ENCODE measurements at places on chromosomes 4 and X.

DNA sequence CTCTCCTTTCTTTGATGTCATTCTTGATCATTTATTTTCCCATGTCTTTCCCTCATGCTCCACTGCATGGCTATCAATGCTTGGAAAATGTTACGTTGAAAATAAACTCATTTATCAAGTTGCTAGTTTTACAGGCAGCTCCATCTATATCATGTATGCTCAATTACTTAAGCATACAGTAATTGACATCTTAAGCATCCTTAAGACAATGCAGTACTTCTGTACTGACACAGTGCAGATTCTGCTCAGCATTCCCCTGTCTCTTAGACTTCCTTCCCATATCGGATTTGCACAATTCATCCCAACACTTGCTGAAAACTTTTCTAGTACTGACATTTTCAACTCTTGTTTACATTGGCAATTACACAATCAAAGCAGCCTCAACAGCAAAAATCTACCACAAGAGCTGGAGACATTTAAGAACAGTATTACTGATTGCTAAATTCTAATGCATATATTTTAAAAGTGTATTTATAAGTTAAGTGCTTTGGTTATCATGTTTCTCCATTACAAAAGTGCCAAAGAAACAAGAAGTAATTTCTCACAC lies 165.6 kb downstream of the ATP10D start:
- DNase-seq, result no peak

- DNase-seq, result no peak
These were observed 556.6 kb downstream of the NLGN4X start for GRCh38 chrX:5672099-5672498.

DNA sequence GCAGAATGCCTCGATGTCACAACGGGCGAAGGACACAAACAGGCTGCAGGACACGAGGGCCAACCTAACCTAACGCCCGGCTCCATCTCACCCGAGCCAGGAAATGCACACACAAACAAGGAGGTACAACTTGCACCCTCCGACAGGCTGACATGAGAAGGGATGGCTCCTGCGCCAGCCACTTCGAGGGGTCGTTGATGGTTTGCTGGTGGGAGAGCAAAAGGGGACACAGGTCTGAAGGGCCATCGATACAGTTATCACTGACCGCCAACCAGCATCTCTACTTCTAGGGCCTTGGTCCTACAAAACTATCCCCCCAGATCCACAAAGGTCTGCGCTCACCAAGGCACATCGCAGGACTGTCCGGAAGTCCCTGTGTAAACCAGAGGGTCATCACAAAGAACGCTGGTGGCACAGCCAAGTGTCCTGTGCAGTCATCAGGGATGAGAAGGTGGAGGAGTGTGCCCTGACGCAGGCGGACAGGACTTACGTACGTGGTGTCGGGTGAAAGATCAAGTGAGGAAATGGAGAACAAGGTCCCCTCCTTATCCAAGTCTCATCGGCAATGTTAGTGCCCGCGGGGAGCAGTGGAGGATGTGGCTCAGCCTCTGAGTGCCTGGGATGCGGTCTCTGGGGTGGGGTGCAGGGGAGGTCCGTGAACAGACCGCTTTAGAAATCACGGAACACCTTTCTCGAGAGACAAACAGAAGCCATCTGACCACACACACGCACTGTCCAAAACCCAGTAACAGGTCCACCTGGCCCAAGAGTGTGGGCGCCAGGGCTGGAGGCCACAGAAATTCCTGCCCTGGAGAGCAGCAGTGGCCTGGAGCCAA lies 7.0 kb downstream of the MXD4 start:
- no peak for DNase-seq

GRCh38 chrX:92230628-92231027 lies 451.5 kb downstream of the PCDH11X start:
- DNase-seq, result no peak

DNA sequence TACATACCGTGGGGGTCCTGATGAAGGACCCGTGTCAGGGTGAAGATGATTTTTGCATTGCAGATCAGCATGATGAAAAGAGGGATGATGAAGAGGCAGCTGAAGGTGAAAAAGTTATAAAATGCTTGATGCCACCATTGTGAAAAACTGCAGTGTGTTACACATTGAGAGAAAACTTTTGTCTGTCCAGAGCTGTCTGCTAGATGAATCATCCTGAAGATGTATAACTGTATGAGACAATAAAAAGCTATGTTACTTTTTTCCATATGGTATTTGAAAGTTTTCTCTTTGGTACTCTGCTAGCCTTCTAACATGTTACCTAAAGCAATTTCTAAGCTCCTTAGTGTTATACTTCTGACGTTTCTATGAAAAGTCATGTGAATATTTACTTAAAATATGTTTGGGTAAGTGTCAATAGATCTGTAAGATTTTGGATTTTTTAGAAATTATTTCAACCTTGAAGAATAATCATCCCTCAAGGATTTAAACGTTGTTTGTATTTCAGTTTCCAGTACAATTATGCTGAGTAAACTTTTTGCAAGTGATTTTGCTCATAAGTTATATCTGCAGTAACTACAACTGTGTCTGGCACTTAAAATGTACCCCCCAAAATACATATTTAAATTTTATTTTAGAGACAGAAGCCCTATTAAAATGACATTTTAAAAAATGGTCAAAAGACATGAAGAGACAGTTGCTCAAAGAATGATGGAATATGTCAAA lies 9.5 kb downstream of the GNRHR start:
- DNase-seq, result no peak

GRCh38 chrX:10444204-10444603 lies 176.2 kb downstream of the MID1 start:
- no peak for DNase-seq

DNA sequence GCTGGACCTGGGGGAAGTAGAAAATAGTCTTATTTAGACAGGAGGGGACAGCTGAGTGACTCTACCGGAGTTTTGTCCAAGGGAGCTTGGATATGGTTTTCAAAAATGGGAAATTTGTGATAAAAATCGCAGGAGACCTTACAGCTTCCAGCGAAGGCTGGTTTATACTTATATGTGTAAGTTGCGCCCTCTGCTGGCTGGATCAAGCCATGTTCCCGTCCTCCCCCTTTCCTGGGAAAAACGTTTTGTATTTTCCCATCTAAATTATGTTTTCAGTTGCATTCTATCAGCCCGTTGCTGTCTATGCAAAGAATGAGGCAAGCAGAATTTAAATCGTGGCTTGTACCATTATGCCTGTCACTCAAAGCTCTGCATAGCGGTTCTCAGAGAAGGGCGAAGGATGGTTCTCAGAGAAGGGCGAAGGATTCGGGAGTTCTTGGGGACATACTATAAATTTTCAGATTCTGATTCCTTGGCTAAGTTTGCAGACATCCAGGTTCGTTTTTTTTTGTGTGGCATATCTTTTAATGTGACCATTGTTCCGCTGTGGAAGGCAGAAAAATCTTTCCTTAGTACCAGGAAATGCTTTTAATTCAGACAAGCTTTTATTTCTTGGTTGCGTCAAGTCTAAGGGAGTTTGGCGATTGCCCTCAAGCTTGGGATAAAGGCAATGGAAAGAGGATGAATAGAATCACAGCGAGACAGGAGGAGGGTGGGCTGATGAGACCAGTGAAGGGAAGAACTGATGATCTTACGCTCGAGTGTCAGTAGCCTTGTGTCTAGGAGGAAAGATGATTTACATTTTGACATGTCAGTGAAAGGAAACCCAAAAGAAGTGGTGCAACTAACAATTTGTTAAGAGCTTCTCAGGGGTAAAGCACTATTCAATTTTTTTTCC lies 128.5 kb upstream of the ARX start:
- peak; percentile 44 for DNase-seq

- DNase-seq, result no peak
These were observed 2.2 kb downstream of the FBXO8 start for GRCh38 chr4:174281182-174281737.

DNA sequence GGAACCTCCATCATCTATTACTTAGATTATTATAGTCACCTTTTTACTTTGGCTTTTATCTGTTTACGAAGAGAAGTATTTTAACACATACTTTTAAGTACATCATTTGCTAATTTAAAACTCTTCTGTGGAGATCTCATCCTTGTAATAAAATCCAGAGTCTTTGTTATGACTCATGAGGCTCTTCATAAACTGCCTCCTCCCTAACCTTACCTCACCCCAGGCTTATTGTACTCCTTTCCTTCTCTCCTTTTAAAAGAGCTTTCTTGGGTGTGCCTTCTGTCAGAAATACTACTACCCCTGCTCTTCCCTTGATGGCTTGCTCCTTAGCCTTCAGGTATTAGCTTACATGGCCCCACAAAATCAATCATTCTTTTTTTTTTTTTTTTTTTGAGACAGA lies 6.6 kb downstream of the ARL9 start:
- peak; percentile 52 for DNase-seq

GRCh38 chr4:73704314-73705055 lies 35.9 kb upstream of the CXCL8 start:
- DNase-seq, result peak; percentile 74

DNA sequence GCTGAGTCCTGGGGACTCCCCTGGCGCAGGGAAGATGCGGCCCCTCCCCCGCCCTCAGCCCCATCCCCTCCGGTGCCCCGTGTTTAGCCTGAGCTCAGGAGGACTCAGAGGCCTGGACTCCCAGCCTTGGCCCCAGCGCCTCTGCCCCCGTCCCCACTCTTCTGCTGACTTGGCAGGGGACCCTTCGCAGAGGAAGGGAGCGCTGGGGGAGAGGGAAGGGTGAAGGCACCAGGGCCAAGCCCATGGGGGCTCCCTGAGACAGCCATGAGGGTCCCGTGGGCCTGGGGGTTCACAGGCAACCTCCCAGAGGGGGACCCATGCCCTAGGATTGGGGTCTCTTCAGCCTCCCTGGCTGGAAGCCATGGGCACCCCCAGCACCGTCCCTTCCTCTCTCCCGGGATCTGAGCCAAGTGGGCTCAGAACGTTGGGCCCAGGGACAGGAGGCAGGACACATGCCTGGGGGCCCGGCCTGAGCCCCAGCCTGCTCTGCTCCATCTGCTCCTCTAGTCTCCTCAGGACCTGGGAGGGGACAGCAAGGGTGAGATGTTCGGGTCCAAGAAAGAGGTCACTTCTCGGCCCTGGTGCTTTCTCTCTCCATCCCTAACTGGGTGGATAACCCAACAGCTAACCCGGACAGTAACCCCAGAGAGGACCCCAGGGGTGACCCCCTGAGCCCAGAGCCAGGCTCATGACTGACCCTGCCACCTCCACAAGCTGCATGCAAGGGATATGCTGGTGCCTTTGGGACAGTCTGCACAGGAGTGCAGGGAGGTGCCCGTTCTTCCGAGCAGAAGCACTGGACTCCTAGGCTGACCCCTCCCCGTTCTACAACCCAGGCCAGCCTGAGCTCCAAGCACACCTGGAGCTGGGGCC lies 1.5 kb upstream of the CPLX1 start:
- DNase-seq, result no peak

- DNase-seq, result no peak
These were observed 5.1 kb downstream of the TIMP1 start for GRCh38 chrX:47587091-47587891.

- no peak for DNase-seq
These were observed 31.5 kb downstream of the IRS4 start for GRCh38 chrX:108704839-108705238.

DNA sequence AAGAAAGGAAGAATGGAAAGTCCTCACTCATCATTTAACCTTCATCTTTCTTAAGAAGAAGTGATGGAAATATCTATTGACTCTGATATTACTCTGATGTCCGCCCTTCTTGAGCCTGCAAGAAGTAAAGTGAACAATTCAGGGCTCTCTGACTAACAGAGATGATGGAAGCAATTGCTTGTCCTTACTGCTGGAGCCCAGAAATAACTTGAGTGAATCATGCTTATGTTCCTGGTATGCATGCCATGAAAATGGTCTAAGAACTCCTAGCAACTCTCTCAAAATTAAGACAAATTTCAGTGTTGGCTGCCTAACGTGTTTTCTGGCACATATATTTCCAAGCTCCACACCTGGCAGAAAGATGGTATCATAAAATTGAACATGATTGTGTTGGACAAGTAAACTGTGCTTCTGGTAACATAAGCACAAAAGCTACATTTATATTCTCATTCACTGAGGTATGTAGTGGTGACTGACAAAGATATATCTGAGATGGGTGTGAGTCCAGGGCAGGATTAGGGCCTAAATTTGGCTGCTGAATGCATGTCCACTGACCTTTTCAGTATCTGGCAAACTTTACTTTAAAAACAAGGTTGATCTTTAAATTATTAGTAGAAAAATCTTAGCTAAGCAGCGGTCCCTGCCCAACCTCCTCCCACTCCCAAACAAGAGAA lies 109.2 kb upstream of the OTUD4 start:
- DNase-seq, result peak; percentile 64

DNA sequence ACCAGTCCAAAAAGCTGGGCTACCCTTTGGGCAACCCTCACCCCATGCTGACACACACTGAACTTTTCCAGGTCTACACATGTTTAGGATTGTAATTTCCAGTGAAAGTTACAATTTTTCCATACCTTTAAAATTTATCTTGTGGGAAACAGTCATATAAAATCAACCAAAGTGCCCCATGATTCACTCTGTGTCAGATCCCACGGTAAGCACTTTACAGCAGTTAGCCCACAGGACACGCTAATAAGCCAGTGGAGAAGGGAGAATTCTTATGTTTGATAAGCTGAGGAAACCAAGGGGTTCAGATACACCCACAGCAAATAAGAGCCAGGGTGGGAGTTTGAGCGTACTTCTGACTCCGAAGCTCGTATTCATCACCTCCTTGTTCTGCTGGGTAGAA lies 72.4 kb upstream of the TBL1X start:
- no peak for DNase-seq

GRCh38 chr4:181855307-181855706 lies 387.9 kb upstream of the TENM3 start:
- no peak for DNase-seq

- DNase-seq, result no peak
These were observed 31.4 kb upstream of the SPATA4 start for GRCh38 chr4:176226736-176227135.

DNA sequence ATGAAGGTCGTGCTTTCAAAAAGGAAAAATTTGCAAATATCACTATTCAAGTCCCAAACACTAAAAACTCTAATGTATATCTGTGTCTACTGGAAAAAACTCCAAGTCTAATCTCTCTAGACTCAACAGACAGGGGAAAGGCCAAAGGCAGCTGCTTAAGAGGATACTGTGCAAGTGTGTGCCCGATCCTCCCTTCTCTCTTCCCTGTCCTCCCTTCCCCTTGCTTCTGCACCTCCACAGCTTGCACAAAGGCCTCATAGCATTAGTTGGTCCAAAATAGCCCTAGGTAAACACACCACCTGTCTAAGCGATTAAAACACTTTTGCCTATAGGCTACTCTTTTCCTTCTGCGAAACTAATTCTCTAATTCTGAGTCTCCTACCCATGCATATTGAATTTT lies 10.6 kb downstream of the C4orf54 start:
- DNase-seq, result no peak

DNA sequence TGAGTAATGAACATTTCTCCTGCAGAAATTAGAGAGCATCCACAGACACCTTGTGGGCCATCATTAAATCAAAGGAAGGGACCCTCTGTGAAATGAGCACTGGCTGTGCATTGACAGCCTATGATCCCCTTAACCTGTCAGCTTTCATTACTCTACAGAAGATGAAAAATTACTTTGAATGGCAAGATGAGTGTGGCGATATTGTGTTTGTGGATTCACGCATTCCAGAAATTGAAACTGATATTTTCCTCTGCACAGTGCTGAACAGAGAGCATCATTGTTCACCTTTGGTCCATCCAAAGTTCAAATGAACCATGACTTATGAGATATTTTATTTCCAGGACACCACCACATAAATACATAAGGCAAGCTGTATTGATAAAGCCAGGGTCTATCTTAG lies 374.8 kb upstream of the ANXA10 start:
- no peak for DNase-seq

GRCh38 chrX:66163849-66164411 lies at the start of gene HEPH:
TSS of gene HEPH (plus strand) at chrX:66164247. CDS start at chrX:66170571, 6,324 bp downstream.
- DNase-seq, result peak; percentile 49

GRCh38 chr4:8278421-8279287 lies 9.1 kb downstream of the HTRA3 start:
- DNase-seq, result peak; percentile 93

- no peak for DNase-seq
These were observed 128.1 kb downstream of the SORBS2 start for GRCh38 chr4:185683896-185684295.
